ENCODE measurements at places on chromosomes 12 and 14.
A peak's percentile ranks its signal among the peaks of the same experiment; 100 is the strongest.

GRCh38 chr12:91868054-91868453 lies 277.6 kb downstream of the BTG1 start:
- DNase-seq, result no peak

GRCh38 chr14:74257078-74257940 lies 18.1 kb downstream of the VSX2 start:
- DNase-seq, result peak; percentile 48

- DNase-seq, result no peak
Observed at GRCh38 chr14:93564918-93565317, 134.2 kb downstream of the UNC79 start.

GRCh38 chr14:101187816-101188570 lies 284.5 kb upstream of the RTL1 start:
- DNase-seq, result no peak

- DNase-seq, result no peak
Observed at GRCh38 chr12:9144730-9145106, 29.0 kb upstream of the A2M start.

DNA sequence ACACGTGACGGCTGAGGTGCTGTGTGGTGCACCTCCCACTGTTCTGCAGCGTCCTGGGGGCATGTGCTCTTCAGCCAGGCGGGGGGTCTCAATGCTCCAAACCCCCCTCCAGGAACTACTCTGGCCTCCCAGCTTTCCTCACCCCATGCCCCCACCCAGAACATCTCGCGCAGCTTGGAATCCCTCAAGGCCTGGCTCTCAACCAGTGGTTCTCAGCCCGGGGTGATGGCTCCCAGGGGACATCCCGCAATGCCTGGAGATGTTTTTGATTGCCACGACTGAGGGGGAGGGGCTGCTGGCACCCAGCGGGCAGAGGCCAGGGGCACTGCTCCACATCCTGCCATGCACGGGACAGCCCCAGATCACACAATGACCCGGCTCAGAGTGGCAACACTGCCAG lies 78.9 kb upstream of the DICER1 start:
- DNase-seq, result no peak

DNA sequence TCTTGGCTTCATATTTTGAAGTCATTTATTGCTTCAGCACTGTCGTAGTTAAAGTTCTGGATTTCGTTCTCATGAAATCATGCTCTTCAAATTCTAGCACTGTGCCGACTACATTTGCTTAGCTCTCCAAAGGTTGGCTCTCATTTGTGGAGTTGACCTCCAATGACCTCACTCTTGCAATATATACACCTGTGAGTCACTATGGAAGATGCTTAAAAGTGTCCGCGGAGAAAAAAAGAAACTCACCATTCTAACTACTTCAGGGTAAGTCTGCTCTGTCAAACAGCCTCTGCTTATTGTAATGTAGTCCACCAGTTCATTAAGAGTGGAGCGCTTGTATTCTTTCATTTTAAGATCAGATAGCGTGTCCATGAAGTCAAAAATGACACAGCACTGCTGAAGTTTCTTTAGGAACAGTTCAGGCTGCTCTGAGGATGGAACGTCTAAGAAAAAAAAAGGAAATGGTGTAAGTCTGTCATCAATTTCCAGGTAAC lies 89.7 kb downstream of the PPP2R5E start:
- no peak for DNase-seq

DNA sequence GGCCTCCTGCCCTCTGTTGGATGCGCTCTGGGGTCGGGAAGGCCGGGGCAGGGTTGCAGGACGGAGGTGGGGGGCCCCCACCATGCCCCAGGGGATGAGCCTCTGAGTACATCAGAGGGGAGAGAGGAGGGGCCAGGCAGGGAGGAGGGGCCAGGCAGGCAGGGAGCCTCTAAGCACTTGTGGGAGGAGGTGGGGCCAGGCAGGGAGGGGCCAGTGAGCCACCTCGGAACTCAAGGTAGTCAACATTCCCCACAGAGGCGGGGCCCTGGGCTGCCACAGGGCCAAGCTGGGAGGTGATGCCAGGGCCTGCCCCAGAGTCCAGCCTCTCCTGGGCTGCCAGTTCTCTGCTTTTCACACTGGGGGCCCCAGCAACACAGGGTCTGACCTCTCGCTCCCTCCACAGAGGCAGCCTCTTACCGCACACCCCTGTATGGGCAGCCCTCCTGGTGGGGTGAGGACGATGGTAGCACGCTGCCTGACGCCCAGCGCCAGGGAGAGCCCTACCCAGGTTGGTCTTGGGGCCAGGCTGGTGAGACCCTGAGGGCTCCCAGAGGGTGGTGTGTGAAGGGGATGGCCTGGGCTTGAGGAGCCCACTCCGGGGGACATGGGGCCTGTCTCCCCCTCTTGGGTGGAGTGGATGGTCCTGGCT lies 17.4 kb downstream of the CEP170B start:
- DNase-seq, result no peak

- DNase-seq, result no peak
Observed at GRCh38 chr14:104594310-104595046, 10.1 kb downstream of the TMEM179 start.

DNA sequence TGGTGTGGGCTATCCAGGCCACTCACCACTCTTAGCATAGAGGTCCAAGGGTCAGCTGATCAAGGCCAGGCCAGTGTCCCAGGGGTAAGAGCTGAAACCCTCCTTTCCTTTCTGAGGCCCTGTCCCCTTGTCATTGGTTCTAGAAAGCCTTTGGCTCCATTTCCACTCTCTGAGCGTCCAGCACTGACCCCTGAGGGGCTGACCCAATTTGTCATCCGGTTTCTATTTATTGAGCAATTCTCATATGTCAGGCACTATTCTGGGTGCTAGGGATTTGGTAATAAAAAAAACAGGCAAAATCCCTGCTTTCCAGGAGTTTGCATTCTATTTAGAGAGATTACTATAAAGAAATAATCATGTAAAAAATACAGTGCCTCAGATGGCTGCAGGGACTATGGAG lies 3.4 kb downstream of the KRT77 start:
- no peak for DNase-seq

DNA sequence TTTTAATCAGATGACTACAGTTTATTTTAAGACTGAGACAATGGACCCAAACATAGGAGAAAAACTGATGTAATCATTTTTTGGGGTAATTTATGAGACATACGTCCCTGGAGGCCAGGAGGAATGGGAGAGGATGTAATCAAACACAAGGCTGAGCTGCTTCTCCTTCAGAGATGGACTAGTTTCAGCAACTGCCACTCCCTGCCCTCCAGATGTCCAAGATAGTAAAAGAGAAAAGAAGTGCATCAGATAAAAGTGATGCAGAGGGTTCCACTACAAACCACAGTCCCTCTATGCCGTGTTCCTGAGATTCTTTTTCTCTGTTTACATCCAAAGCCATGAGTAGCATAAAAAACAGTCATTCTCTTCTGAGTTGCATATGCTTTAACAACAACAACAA lies 101.1 kb downstream of the DACT1 start:
- DNase-seq, result no peak

- no peak for DNase-seq
Observed at GRCh38 chr14:64674829-64675228, 29.4 kb upstream of the PLEKHG3 start.

DNA sequence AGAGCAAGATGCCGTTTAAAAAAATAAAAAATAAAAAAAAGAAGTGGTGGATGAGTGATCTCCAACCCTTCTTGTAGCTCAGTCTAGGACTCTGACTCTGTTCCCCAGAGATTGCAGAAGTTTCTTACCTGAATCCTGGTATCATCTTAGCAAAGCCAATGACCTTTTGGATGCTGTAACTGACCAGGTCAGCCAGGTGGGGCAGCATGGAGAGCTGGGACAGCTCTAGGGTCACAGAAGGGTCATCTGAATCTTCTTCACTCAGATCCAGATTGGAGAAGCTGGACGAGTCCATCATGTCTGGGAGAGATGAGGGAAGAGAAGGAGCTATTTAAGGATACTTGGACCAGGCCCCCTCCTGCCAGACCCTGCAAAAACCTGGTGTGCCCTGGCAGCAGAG lies 35.8 kb upstream of the HDAC7 start:
- no peak for DNase-seq

GRCh38 chr12:92784797-92785562 lies 82.2 kb downstream of the PLEKHG7 start:
- DNase-seq, result peak; percentile 50

DNA sequence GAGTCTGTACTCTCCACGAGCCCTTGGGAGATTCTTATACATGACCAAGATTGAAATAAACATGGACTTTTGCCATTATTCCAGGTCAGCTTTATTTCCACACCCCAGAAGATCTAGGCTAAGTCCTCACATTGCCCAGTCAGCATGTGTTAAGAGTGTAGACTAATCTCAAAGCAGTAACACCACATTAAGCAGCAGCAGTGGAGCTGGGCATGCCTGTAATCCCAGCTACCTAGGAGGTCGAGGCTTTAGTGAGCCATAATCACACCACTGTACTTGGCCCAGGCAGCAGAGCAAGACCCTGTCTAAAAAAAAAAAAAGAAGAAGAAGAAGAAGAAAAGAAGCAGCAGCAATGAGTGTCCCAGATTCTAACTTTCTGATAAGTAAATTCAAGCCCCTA lies 65.5 kb downstream of the C12orf56 start:
- DNase-seq, result no peak

DNA sequence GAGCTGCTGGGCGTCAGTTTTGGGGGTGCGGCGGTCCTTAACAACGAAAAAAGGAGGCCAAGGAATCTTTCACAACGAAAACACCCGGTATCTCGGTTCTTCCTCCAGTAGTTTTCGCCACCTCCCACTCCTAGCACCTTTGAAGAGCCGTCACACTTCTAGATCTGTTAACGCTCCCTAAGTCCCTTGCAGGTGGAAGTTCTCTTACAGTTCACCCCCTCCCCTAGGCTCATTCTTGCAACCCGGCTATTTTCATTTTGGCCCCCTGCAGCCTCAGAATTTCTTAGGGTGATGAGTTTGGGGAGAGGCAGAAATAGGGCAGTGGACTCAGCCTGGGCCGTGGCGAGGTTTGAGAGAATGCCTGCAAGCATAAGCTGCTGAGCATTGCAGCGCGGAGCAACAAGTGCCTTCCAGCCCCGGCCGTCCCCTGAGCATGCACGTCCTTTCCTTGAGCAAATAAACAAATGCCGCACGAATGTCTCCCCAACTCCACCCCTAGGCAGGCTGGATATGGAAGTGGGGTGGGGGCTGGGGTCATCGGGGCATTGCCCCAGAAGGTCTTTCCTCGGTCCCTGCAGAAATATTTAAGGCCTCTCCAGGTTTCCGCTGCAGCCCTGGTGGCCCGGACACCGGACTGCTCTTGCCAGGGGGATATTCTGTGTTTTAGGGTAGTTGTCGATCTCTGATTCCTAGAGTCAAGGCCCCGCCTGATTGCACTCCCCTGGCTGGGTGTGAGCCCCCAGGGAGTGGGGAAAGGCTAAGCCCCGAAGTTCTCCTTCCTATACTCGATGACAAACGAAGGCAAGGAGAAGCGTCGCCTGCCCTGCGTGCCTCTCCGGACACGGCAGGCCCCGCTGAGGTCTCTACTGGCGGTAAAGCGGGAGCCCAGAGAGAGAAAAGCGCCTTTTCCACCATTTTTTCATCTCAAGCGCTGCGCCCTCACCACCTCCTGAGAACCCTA lies 1.6 kb downstream of the RFX4 start:
- DNase-seq, result no peak

DNA sequence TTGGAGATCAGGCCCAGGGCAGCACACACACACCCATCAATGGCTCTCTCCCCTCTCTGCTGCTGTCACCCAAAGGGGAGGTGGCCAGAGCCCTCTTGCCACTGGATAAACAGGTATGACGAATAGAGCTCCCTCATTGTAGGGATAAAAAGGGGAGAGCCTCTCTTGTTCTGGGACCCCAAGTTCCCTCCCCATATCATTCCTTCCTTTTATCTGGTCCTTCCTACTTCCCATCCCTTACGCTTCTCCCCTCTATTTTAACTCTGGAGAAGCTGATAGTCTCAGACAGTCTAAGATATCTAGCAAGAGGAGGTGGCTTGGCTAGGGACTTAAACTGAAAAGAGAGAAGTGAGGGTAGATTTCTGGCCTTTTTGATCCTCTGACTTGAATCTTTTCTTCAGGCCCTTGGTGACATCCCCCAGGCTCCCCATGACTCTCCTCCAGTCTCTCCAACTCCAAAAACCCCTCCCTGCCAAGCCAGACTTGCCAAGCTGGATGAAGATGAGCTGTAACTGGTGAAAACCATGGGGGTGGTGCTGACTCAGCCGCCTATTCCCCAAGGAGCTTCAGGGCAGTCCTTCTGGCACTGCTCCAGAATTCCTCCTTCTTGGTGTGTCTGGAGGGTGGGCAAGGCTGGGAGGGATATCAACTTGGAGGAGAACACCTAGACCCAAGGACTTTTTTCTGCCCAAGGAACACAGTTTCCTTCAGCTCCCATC lies 5.3 kb downstream of the ARHGEF25 start:
- DNase-seq, result no peak

- no peak for DNase-seq
Observed at GRCh38 chr14:68282479-68283377, 463.1 kb downstream of the RAD51B start.

DNA sequence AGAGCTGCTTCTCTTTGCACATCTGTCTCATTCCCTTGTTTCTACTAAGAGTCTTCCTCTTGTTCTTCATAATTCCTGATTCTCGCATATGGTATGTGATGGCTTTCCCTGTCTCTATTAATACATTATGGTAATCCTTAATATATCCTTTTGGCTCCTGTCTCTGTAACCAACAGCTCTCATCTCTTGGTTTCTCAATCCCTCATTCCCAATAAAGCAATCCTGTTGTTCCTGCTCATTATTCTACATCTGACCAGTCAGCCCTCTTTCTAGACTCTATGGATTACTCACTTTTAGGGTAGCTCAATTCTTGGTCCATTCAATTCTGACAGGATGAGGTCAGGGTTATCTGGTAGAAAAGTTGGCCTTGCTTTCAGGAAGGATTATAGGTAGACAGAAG lies 349.9 kb downstream of the LRIG3 start:
- no peak for DNase-seq

- no peak for DNase-seq
Observed at GRCh38 chr12:122449317-122449716, 26.8 kb upstream of the CLIP1 start.

GRCh38 chr14:52355016-52355431 lies 40.9 kb downstream of the PTGER2 start:
- DNase-seq, result no peak

DNA sequence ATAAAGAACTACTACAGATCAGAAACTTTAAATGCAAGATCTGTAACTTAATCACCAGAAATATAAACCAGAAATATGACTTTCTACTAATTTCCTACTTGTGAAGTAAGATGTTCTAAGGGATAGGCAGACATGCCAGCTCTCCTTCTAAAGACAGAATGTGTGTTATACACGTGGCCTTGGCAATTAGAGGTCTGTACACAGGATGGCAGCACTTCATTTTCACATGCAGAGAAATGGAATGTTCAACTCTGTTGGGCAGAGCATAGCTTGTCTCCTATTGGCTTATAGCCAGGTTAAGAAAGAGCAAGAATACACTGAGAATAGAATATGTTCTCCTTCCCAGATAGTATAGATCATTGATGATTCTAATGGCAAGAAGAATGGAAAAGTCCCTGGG lies 403.8 kb downstream of the DAD1 start:
- no peak for DNase-seq

DNA sequence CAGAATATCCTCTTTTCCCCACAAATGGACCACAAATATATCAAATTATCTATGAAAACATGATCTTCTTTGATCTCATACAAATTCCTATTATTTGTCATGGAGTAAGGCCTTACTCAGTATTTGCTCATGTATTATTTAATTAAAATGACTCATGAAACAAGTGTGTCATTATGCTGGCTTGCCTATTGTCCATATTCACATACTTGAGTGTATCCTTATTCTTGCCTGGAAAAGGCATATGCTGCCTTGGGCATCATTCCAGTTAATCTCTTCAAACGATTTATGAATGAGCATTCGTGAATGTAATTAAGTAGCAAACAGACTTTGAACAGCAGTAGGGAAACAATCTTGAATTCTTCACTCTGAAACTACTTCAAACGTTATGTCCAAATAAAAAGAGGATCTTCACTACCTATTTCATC lies 22.6 kb upstream of the SNRPF start:
- no peak for DNase-seq

Measured in thymus (tissue), 14 donors.